ENCODE measurements at places on chromosomes 16 and 17.

GRCh38 chr16:85064186-85064585 lies 36.6 kb downstream of the KIAA0513 start:
- no peak for DNase-seq

- DNase-seq: no peak
Measured at GRCh38 chr17:59361916-59362810, 30.7 kb downstream of the YPEL2 start.

GRCh38 chr17:32525122-32525521 lies 38.3 kb downstream of the CDK5R1 start:
- no peak for DNase-seq

GRCh38 chr17:55002458-55002857 lies 33.9 kb downstream of the STXBP4 start:
- no peak for DNase-seq

DNA sequence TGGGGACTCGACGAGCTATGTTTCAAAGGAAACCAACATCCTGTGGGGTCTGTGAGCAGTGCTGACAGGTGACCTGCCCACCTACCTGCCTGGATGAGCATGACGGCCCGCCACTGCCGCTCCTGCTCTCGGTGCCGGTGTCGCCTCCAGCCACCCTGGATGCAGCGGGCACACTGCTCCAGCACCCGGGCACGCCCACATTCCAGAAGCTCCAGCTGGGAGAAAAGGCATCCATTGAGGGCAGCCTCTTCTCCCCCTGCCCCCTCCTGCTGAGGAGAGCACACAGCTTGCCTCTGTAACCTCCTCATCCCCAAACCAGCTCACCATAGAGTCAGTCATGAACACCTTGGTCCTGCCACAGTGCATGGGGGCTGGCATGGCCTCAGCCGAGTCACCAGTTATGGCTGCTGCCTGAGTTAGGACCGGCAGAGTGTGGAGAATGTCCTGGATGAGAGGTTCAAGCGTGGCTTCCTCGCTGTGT lies 14.3 kb downstream of the ZNHIT3 start:
- no peak for DNase-seq

DNA sequence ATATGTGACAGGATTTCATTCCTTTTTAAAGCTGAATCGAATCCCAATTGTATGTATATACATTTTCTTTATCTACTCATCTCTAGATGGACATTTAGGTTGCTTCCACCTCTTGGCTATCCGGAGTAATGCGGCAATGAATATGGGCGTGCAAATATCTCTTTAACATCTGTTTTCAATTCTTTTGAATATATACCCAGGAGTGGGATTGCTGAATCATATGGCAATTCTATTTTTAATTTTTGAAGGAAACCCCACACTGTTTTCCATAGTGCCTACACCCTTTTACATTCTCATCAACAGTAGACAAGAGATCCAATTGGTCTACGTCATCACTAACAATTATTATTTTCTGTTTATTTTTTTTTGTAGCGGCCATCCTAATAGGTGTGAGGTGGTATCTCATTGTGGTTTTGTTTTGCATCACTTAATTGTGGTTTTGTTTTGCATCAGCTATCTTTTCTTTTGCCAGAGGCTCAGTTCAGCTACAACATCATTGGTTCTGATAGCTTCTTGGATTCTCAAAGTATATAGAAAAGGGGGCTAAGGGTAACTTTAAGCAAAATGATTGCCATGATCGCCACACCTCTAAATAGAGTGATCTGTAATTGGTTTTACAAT lies 25.6 kb upstream of the MAP2K6 start:
- DNase-seq: no peak

DNA sequence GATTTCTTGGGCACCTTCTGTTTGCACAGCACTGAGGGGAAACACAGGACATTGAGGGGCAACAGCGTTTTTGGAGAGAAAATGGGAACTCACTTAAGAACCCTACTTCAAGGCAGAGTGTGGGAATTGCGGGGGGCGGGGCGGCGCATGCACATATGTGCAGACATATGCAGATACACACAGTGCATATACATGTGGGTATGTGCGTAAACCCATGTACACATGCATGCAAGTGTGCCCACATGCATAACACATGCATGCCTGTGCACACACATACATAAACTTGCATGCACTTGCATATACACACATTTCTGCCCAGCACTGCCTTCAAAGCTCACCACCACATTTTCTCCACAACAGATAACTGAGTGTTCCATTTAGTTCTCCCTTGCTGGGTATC lies 32.4 kb downstream of the NLRC5 start:
- no peak for DNase-seq

DNA sequence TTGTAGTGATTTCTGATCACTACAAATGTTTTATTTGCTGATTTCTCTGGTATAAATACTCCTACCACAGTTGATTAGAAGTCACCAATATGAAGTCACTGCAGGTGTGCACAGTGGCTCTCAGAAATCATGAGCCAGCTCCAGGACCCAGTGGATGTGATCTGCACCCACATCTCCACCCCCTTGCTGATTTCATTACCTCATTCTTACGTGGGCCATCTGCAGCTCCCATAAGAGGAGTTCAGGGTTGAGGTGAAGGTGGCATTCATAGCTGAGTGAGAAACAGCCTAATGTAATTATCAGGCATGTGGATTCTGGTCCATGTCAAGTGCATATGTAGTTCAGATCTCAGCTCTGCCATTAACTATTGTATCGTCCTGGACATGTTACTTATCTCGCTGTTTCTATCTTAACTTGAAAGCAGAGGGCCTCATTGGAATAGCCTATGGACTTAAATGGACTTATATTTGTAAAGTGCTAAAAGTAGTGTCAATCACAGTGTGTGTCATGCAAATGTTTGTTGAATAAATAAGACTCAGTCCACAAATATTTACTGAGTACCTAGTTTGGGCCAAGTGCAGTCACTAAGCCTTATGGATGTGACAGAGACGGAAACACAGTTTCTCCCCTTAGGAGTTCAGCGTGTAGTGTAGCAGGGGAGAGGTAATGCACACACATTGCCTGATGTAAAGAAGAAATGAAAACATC lies 40.7 kb upstream of the ZKSCAN2 start:
- no peak for DNase-seq

GRCh38 chr17:62780269-62780668 lies 27.8 kb downstream of the MARCHF10 start:
- no peak for DNase-seq

GRCh38 chr17:63647065-63647725 lies 25.0 kb downstream of the MAP3K3 start:
- DNase-seq: no peak

DNA sequence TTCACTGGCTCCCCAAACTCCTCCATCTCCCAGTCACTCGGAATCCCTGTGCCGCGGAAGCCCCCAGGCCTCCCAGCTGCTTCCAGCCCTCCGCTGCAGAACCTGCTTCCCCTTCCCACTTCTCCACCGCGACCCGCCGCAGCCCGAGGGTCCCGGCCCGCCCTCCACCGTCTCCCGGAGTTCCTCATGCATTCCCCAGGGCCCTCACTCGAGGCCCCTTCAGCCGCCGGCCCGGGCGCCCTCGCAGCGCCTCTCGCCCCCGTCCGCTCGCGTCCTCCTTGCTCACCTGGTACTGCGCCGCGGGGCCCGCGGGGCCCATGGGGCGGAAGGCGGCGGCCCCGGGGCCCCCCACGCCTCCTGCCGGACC lies 329 bp downstream of the SMARCD2 start:
- peak; percentile 45 for DNase-seq
